Glomerular endothelial cell (primary cell): ENCODE measurements at places on chromosomes 6 and 20. TPM values are rescaled to one million over a fixed set of nuclear protein-coding genes. Genes with fewer than 3 reads are reported as not detected.

GRCh38 chr6:13725570-13725969 lies 13.9 kb upstream of the RANBP9 start:
- no peak for DNase-seq

RTEL1 gene
- total RNA-seq = 9.2 and 20.1 TPM in 2 replicates

- no peak for DNase-seq
Observed at GRCh38 chr6:20692023-20692422, 157.8 kb downstream of the CDKAL1 start.

IMPG1 gene
- total RNA-seq = not detected in 2 replicates

- no peak for DNase-seq
Observed at GRCh38 chr20:54351371-54352136, 123.8 kb upstream of the DOK5 start.

- no peak for DNase-seq
Observed at GRCh38 chr6:39197521-39197920, 31.8 kb downstream of the KCNK5 start.

GRCh38 chr6:91167846-91168245 lies 581.0 kb upstream of the MAP3K7 start:
- no peak for DNase-seq

DNA sequence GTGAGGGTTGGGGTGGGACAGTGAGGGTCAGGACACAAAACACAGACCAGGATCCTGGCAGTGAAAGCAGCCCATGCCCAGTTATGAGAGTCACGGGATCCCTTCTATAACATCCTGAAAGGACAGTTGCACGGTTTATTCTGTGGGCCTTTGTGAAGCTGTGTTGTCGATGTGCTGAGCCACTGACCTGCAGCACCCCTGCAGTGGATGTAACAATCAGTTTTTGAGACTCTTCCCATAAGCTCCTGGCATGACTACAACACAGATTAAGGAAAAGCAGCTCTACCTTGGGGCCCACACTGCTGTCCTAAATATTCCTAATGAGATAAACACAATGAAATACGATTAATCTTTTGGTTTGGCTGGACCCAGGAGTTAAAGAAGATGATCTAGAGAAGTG lies 3.7 kb downstream of the PYGB start:
- no peak for DNase-seq

DNA sequence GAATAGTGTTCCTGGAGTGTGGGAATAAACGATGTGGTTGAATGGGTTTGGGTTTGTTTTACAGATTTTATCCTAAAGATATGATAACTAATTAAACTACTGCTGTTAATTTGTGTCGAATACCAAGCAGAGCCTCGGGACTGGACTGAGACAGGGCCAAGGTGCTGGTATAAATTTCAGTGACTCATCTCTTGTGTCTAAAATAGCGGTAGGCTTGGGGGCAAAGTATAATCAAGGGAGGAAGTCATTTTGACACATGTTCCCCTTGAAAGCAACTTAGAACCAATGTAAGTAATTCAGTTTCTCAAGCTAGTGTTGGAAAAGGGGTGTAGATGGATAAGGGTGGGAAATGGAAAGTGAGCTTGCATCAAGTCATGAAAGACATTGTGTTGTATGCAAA lies 108.4 kb downstream of the PLCB4 start:
- no peak for DNase-seq

- no peak for DNase-seq
Observed at GRCh38 chr20:33018169-33018931, 10.8 kb downstream of the BPIFB2 start.

DNA sequence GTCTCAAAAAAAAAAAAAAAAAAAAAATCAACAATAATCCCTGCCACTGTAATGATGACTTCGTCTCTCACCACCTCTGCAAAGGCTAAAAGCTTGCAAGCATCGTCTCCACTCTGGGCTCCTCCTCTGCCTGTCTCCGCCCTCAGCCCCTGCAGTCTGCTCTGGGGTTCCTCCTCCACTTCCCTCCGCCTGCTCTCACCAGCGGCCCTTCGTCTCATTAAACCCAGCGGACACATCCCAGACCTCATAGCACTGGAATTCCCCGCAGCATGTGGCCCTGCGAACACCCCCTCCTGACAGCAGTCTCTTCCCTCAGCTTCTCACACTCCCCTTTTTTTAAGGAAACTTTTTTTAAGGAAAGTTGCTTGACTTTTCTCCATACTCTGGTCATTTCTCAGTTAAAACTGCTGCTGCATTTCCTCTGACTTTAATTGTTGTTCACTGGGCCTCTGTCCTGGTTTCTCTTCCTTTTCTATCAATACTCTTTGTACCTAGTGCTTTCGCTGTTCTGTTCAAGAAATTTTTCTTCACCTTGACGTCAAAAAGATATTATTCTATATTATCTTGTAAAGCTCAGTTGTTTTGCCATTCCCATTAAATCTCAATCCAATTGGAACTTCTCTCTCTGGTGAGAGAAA lies 70.9 kb upstream of the PLEKHG1 start:
- DNase-seq = no peak

GRCh38 chr6:17276766-17277165 lies 4.4 kb upstream of the RBM24 start:
- DNase-seq = no peak
